Upper lobe of left lung (tissue), 6 donors: ENCODE measurements at places on chromosomes 3 and 15.

DNA sequence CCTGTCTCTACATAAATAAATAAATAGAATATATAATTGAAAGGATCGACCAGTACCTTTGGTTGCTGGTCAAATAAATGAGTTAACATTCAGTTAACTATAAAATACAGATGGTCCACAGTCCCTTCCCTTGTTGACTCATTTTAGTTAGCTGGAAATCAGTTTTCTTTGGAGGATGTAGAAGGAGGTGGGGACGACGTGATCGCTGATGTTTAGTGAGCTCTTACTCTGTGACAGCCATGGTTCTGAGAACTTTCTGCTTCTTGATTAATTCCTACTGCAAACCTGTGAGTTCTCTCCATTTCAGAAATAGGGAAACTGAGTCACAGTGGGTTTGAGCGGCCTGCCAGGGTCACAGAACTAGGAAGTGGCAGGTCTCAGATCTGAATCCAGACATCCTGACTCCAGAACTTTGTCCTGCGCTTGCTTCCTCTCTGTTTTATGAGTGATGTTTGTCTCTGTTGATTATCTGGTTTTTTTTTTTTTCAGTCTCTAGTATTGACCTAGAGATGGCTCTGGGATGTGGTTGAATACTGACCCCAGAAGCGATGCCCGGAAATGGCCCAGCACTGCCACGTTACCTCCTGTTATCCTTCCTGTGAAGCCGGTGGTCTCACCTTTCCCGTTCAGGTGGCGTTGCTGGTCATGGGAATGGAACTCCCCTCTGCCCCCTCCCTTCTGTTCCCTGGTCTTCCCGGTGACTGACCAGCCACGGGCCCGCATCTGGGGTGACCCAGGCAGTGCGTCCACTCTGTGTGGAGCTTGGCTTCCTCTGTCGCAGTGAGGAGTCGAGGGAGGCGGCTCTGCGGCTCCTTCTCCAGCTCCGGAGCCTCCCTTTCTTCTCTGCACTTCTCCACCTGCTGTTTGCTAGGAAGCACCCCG is 18.2 kb downstream of the SYNM start:
- peak overlapping the region; percentile 7 for H3K4me3 ChIP-seq
- no peaks in the 10 kb centered on the region for H3K36me3 ChIP-seq

DNA sequence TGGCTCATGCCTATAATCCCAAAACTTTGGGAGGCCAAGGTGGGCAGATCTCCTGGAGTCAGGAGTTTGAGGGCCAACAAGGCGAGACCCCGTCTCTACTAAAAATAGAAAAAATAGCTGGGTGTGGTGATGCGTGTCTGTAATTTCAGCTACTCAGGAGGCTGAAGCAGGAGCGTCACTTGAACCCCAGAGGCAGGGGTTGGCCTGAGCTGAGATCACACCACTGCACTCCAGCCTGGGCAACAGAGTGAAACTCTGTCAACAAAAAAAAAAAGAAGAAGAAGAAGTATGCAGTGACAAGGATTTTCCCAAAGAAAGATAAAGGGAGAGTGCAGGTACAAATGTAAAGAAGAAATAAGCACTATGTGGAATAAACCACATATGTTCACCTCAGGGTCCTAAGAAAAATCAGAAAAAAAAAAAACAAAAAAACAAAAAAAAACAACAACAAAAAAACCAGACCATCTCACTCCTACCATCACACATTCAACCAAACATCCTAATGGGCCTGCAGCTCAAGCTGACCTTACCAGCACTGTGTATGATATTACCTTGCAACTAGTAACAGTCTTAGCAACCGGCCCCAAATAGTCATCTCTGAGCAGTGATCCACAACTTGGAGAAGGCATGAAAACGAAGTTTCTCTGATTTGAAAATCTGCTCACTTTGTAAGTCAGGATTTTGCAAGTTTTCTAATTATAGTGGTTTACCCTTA is 296.7 kb upstream of the PROK2 start:
- H3K4me1 ChIP-seq = peaks cover 2% of the 10 kb centered on the region
- H3K4me3 ChIP-seq = no peak overlapping the region
- no peak overlapping the region for H3K27ac ChIP-seq
- no peaks in the 10 kb centered on the region for H3K27me3 ChIP-seq

DNA sequence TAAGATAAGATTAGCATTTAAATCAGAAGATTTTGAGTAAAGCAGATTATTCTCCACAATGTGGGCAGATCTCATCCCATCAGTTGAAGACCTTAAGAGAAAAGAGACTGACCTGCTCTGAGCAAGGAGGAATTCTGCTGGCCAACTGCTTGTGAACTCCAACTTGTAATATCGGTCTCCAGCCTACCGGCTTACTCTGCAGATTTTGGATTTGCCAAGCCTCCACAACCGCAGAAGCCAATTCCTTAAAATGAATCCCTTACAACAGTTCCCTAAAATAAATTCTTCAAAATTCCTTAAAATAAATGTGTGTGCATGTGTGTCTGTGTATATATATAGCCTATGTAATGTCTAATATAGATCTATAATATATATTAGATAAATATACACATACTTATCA is 107.4 kb upstream of the KLF13 start:
- no peaks in the 10 kb centered on the region for H3K27me3 ChIP-seq
- peaks cover 44% of the 10 kb centered on the region for H3K4me1 ChIP-seq
- no peak overlapping the region for H3K27ac ChIP-seq
- H3K36me3 ChIP-seq = no peaks in the 10 kb centered on the region
- no peak for DNase-seq
- no peak overlapping the region for H3K4me3 ChIP-seq

DNA sequence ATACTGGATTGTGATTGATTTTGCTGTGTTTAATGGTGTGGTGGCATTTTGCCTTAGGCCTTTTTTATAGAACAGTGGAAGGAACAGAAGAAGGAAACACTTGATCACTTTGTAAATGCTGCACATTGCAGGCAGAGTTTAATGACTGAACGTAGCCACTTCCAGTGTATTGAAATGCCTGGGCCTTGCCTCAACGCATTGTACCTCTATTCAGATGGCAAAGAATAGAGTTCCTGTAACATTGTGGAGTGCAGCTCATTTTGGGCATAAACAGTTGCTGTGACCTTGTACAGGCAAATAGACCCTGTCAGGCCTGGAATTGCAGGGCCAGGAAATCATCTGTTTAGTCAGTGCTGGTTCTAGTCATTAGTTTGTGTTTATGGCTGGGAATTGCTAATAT is 225.0 kb downstream of the EPHA3 start:
- no peaks in the 10 kb centered on the region for H3K36me3 ChIP-seq
- H3K27ac ChIP-seq = no peak overlapping the region
- no peak for DNase-seq
- H3K27me3 ChIP-seq = no peaks in the 10 kb centered on the region
- H3K4me3 ChIP-seq = no peak overlapping the region
